GDM1 (cell line): ENCODE measurements at places on chromosomes 5 and 9.

GRCh38 chr9:110837401-110838005 lies 168.9 kb downstream of the MUSK start:
- no peak for DNase-seq

- DNase-seq, result no peak
Measured at GRCh38 chr9:92525306-92525705, 10.5 kb downstream of the ECM2 start.

DNA sequence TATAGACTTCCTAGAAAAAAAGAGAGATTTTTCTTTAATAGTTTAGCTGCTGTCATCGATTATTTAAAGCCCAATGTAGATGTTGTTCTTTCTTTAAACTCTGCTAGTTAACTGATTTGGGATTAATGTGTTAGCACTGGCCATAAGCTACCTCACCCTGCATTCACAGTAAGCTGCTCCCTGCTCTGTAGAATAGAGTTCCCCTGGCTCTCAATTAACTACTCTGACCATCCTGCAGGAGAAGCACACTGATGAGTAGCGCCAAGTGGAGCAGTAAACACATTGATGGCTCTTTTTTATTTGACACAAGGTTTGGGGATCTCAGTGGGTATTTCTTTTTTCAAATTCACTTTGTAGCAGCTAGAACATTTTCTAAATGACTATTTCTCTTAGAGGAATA lies 807.9 kb upstream of the ZNF608 start:
- DNase-seq, result no peak

DNA sequence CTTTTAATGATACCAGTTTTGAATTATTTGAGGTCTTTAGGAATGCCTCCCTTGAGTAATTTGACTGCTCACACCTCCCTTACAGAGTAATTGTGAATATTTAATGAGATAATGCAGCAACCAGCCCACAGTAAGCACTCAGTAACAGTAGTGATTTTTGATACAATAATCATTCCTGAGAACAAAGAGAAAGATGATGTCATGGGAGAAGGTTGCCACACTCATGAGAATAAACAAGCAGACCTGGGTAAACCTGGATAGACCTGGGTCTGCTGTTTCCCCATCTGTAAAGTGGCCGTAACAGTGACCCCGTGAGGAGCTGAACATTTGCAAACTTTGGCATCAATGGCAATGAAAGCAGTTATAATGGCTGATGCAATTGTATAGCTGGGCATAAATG lies 4.2 kb downstream of the C1QTNF2 start:
- no peak for DNase-seq

GRCh38 chr9:112273876-112274275 lies 59.5 kb downstream of the PTBP3 start:
- DNase-seq, result no peak

GRCh38 chr5:65801352-65801783 lies 79.4 kb downstream of the NLN start:
- no peak for DNase-seq

DNA sequence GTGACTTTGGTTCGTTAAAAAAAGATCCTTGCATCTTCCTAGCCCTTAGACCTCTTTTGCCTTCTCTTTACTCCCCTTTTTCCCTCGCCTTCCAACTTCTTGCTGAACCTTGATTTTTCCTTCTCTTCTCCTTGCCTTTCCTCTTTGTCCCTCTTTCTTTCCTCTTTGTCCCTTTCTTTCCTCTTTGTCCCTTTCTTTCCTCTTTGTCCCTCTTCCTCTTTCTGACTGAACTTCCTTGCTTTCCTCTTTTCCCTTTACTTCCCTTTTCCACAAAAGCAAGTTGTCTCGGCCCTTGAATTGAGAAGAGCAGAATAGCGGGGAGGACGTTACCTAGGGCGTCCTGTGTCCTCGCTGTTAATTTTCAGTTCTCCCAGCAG lies 1.4 kb upstream of the MLLT3 start:
- DNase-seq, result no peak

- no peak for DNase-seq
Measured at GRCh38 chr5:67182301-67182790, 14.3 kb downstream of the CD180 start.

DNA sequence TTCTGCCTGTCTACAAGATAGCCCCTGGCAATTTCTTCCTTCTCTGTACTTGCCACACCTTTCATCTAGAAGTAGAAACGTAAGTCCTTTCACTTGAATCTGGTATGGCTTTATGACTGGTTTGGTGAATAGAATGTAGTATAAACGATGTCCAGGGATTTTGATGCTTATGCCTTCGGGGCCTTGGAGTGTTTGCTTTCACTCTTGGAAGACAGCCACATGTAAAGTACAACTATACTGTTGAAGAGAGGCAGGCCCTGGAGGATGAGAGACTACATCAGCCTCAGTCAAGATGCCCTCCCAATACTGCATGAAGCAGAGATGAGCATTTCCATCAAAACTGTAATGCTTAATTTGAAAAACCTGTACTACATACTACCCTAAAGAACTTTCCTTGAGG lies 553.8 kb upstream of the C9orf72 start:
- no peak for DNase-seq

DNA sequence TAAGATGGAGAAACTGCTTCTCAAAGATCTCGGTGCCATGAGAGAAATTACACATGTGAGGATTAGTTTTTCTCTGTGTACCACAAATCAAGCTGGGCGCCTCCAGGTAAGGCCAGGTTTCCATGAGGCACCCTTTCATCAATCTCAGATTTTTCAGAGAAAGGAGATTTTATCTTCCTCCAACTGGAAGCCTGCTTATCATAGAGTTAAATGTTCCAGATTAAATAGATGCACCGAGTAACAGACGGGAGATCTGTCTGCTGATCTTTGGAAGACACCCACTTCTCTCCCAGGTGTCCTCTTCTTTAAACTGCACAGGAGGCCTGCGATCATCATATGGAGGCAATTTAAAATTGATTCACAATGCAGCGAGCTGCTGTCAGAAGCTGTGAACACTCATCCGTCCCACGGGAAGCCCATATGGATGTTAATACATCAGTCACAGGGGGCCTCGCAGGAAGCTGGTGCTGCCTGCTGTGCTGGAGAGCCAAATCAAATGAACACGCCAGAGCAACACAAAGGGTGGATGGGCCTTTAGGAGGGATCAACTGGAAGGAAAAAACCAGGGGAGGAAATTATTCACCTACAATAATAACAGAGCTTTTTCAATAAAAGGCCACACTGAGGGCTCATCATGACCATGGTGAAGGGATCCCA lies 93.3 kb downstream of the TLE1 start:
- no peak for DNase-seq

DNA sequence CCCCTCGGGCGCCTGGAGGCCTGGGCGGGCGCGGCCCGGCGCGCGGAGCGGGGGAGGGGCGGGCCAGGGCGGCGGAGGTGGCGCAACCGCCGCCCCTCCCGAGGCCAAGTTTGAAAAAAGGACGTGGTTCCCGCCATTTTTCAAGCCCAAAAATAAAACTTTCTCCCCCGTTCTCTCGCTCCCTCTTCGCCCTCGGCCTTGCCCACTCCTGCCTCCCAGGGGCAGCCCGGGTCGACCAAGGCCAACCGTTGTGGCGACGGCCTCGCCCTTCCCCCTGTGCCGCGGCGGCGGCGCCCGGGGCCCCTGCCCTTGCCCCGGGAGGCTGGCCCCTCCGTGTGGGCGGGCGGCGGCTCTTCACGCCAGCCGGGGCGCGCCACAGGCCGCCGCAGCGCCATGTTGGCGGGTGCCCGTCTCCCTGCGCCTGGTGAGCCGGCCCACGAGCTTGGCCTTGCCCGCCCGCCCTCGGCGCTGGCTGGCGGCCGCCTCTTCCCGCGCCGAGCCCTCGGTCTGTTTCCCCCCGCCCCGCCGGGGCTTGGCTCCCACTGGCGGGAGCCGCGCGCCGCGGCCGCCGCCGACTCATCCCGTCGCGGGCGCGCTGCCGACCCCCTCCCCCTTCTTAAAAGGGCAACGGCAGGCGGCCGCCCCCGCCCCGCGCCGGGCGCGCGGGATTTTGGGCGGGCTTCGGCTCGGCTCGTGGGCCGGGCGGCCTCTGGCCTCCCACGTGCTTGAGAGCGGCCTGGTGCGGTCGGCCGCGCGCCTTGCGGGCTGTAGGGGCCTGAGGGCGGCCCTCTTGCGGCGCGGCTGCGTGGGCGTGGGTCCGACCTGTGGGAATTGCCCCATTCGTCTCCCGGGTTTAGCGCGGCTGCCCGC lies 1.3 kb downstream of the ANP32B start:
- peak; percentile 62 for DNase-seq

GRCh38 chr9:72149231-72149975 lies at the start of gene GDA:
TSS of gene GDA (plus strand) at chr9:72149440. CDS start at chr9:72149560, 120 bp downstream.
- no peak for DNase-seq

DNA sequence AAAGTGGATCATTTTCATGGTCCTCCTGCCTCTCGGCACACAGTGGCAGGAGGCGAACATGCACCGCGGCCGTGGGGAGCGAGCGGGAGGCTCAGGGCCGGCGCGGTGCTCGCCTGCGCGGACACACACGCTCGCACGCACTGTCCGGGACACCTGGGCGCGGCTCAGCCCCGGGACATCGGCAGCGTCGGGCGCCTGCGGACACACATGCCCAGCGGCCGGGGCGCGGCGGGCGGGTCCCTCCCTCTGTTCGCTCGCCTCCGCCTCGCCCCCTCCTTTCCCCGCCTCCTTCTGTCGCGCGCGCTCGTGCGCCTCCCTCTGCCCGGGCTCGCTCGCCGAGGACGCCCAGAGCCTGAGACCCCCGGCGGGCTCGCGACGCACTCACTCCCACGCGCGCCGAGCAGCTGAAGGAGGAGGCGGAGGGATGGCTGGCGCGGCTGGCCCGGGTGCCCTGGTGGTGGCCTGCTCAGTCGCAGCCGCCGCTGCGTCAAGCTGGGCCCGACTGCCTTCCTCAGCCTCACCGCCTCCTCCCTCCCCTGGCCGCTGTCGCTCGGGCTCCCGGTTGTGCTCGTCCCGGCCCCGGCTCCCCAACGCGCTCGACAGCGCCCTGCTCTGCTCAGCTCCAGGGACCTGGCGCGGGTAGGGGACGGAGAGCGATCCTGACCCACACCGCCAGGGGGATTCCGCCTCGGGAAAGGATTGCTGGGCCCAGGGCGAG lies at the start of gene FRMD3:
Gene FRMD3 (minus strand): TSS at position 230 of the 718 bp plus-strand sequence. CDS start 170 bp downstream, at position 60.
- no peak for DNase-seq

DNA sequence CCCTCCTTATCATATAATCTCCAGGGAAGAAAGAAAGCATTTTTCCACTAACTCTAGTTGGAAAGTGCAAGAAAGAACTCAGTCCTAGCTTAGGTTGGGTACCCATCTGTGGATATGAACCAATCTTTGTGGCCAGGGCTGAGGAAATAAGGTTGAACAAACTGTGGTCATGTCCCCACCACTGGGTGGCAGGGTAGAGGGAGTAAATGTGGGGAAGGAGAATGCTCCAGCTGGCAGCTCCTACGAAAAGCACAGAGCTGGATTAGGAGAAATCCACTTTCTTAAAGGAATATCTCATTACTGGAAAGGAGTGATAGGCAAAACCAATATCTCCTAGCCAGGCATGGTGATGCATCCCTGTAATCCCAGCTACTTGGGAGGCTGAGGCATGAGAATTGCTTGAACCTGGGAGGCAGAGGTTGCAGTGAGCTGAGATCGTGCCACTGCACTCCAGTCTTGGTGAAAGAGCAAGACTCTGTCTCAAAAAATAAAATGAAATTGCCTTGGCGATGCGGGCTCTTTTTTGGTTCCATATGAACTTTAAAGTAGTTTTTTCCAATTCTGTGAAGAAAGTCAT lies 175.1 kb downstream of the CCDC192 start:
- DNase-seq, result peak; percentile 7

DNA sequence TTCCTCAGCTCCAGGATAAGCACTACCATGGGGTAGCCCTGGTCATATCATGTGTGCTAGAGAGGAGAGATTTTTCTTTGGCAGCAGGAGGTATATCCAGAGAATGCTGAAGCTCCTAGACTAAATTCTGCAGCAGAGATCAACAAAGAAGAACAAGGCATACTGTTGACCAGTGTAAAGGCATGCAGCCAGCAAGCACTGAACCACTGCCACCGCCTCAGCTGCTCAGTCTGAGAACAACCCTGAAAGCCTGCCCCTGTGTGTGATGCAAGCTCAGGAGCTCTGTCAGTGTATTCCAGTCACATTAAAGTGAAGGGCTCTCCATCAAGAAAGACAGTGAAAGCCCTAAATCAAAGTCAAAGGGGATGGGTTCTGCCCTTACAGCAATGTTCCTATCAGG lies 439.5 kb upstream of the CD180 start:
- no peak for DNase-seq

- DNase-seq, result no peak
Measured at GRCh38 chr5:143874312-143874711, 62.4 kb downstream of the HMHB1 start.

- DNase-seq, result no peak
Measured at GRCh38 chr9:6171667-6172066, 43.9 kb upstream of the IL33 start.

DNA sequence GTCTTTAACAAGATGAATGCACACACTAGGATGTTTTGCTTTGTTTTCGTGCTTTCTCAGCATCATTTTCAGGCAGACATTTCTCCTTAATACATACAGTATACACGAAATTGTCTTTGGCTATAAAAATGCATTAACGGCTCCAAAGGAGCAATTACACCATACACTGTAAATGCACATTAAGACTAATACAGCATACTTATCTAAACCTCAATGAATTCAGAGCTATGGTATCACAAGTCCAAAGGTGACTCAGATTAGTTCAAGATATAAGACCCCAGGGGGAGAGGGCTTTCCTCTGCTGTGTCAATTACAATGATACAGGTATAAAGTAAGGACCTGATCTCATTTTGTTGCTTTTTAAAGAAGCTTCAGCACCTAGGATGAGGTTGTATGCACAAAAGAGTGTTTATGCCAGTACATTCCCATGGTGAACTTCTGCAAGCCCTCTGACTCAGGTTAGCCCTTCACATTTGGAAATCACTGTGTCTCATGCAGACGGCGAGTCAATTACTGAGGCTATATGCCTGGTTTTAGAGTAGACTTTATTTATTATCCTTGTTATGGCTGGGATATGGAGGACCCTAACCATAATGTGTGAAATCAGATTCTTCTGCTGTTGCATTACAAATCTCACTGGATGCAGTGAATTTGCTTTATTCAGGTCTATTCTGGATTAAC lies 233.3 kb downstream of the ZNF608 start:
- DNase-seq, result no peak

DNA sequence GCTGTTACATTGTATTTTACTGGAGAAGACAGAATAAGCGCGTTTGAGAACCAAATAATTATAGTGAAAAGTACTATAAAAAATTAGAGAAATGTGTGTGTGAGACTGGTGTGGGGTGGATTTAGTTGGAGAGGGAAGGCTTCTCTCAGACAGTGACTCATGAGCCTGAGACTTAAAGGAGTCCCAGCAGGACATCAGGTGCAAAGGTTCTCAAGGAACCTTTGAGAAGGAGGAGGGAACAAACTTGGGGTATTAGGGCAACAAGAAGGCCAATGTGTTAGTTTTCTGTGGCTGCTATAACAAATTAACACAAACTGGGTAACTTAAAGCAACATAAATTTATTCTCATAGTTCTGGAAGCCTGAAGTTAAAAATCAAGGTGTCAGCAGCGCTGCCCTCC lies 4.9 kb downstream of the DDX4 start:
- DNase-seq, result no peak

GRCh38 chr9:111501648-111502047 lies 17.5 kb upstream of the ECPAS start:
- no peak for DNase-seq

GRCh38 chr9:134929193-134930158 lies 11.8 kb upstream of the FCN1 start:
- peak; percentile 79 for DNase-seq
